ENCODE measurements at places on chromosomes 1 and 21.
A peak's percentile ranks its signal among the peaks of the same experiment; 100 is the strongest.

- no peak for DNase-seq
Measured at GRCh38 chr21:23789864-23790263, 1817.4 kb downstream of the MRPL39 start.

- DNase-seq, result no peak
Measured at GRCh38 chr1:173410794-173411236, 66.3 kb upstream of the PRDX6 start.

GRCh38 chr1:19738076-19738475, 61.6 kb downstream of the TMCO4 start:
- no peak for DNase-seq

- DNase-seq, result peak; percentile 16
Measured at GRCh38 chr1:110208916-110209645, 1.0 kb upstream of the KCNC4 start.

GRCh38 chr1:226492426-226493137, 56.0 kb upstream of the STUM start:
- DNase-seq, result no peak

- peak; percentile 45 for DNase-seq
Measured at GRCh38 chr1:32538887-32539583, at the start of gene ZBTB8A. ZBTB8A (plus strand) TSS chr1:32539427; CDS start chr1:32592932, 53,505 bp downstream.

DNA sequence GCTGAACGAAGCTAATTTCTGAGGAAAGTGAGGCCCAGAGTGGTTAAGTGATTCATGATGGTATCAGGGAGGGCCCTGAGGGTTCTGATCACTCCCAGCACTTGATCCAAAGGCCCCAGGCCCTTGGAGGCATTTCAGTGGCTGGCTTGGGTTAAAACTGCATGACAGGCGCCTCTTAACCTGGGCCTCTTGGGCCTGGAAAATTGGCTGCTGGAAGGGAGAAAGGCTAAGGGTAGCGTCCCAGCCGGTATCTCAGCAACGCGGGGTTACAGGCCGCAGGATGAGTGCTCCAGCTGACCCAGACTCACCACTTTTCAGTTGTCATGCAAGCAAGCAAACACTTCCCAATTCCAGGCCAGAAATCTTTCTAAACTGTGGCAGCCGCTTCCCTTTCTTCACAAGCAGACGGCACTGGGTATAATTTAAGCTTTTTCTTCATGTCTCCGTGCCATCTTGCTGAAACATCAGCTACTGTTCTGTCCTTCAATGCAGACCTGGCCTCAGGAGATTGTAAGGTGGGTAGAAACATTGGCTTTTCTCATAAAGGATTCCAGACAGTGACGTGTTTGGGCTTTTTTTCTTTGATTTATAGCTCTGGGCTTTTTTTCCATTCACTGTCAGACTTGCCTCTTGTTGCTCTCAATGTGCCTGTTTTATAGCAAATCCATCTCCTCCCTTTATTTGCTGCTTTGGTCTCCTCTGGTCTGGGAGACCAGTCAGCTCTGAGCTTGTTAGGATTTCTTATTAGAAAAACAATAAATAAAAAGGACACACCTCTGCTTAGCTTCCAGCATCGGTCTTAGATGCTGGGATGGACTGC, 229.1 kb downstream of the KCNJ6 start:
- no peak for DNase-seq

GRCh38 chr1:162070094-162070748, 730 bp downstream of the NOS1AP start:
- DNase-seq, result peak; percentile 67

- no peak for DNase-seq
Measured at GRCh38 chr1:155858800-155859233, 550 bp upstream of the SYT11 start.

- DNase-seq, result no peak
Measured at GRCh38 chr1:13762642-13763041, 62.7 kb downstream of the PRDM2 start.

DNA sequence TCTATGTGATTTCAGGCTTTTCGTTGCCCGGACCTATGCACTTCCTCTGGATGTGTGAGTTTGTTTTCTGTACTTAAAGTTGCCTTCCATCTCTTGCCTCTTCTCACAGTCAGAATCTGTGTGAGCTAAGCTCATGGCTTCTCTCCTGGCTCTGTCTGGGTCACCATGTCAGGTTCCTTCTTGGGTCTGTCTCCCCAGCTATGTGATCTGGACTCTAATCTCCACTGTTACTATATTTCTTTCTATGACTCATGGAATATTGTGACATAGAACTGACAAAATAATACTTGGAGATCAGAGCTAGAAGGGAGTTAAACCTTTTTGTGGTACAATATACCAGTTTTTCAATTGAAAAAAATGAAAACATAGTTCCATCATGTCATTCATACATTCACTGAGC, 172.7 kb upstream of the FGGY start:
- no peak for DNase-seq

- DNase-seq, result no peak
Measured at GRCh38 chr1:204359131-204359473, 627 bp downstream of the PLEKHA6 start.

GRCh38 chr1:47686731-47687630, 249.1 kb downstream of the FOXD2 start:
- DNase-seq, result no peak

DNA sequence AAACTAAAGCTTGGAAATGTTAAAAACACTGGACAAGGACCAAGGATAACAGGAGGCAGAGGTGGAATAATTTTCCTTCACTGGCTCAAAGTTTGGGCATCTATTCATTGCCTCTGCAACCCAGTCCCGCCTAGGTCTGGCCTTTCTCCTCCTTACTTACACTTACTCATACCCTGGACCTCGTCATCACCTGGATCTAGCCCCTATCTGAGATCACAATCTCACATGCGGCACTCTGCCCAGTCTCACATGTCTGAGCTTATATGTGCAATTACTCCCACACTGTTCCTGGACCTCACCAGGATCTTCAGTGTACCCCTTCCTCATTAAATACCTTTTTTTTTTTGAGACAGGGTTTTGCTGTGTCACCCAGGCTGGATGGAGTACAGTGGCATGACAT, 37.6 kb downstream of the NVL start:
- no peak for DNase-seq

GRCh38 chr1:40053138-40053887, 12.8 kb downstream of the CAP1 start:
- no peak for DNase-seq

GRCh38 chr1:161737625-161738024, 12.0 kb upstream of the DUSP12 start:
- DNase-seq, result no peak

DNA sequence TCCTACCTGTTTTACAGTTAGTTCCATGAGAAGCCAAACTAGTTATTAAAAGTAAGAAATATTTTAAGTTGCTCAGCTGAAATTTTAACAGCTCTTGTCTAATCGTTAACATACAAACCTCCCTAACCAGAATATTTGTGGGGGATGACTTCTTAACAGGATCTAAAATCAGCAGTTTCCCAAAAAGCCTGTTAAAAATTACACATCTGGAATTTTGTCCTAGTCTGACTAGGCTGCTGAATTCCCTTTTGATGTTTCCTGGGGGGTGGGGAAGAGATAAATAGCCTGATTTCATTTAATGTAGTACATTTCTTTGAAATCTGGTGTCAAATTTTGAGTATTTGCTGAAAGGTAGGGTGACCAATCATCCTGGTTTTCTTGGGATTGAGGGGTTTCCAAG, 78.8 kb upstream of the ARHGAP29 start:
- no peak for DNase-seq

- DNase-seq, result no peak
Measured at GRCh38 chr1:85656256-85656655, 52.0 kb downstream of the ZNHIT6 start.

DNA sequence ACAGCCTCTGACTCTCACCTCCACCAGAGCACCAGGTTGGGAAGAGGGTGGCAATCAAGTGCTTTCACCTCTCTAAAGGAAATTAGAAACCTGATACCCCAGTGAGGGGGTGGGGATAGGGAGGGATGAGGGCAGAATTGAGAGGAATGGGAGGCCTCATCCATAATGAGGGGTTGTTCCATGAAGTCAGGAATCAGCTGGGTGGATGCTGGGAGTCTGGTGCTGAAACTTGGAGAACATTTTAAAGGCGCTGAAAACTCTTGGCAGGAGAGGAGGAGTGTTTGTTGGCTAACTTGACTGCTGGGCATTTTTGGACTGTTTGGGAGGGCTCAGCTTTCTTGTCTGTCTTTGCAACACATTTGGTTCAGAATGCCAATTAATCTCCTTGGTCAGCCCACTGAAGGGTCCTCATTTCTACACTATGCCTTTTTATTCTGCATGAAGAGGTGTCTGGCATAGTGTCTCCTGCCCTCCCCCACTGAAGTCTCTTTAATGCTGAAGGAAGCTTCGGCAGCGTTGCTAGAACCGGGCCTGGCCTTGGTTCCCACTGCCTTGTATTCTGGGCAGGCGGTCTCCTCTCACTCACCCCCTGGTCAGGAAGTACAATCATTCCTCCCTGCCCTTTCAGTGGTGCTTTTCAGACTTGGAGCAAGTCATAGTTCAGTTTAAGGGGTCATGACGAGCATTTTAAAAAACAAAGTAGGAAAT, 2.2 kb downstream of the PHGDH start:
- DNase-seq, result peak; percentile 34

GRCh38 chr1:172203135-172203823, 217.2 kb upstream of the C1orf105 start:
- peak; percentile 4 for DNase-seq

DNA sequence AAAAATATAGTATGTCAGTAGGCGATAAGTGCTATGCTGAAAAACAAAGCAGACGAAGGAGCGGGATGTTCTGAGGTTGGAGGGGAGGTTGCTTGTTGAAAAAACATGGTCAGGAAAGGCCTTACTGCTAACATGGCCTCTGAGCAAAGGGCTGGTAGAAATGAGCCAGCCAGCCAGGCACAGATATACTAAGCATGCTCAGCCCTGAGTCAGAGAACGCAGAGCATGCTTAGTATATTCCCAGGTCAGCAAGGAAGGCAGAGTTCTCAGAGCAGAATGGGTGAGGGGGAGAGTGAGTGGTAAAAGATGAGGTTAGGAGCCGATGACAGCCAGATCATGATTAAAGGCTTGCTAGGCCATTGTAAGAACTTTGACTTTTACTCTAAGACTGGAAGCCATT, 36.7 kb downstream of the ZBTB40 start:
- no peak for DNase-seq

DNA sequence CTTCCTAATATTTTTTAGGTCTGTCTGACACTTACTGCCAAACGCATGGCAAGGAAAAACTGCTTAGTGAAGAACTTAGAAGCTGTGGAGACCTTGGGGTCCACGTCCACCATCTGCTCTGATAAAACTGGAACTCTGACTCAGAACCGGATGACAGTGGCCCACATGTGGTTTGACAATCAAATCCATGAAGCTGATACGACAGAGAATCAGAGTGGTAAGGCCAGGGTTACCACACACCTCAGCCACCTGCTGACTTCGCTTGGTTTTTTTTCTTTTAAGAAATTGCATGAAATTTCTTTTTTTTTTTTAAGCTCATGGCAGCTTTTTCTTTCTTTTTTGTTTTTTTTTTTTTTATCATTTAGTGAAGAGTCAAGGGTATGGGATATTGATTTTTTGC, 17.2 kb downstream of the ATP1A1 start:
- no peak for DNase-seq

DNA sequence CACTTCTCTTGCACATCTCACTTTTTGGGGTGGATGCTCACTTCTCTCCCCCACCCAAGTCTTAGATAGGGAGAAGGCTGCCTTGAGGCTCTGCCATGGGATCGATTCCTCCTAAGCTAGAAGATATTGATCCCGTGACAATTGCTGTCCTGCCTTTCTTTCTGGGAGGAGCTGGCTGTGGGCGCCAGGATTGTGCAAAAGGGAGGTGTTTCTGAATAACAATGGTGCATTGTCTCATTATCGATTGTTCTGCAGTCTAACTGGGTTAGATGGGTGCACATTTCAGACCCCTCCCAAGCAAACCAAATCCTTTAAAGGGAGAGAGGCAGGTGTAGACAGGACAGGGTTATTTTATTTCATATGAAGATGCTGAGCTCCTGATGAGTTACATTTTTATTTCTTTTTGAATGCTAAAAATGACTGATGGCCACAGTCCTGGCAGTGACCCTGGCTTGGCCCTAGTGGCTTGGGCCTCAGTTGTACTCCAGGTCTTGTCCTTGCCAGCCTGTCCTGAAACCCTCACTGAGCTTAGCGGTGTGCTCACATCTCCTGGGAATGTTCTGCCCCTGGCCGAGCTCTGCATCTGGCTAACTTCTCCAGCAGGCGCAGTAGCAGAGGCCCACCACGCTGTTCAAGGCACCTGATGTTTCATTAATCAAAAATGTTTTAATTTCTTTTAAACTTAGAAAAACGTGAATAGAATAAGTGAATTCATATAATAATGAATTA, 99.0 kb upstream of the KAZN start:
- DNase-seq, result no peak

DNA sequence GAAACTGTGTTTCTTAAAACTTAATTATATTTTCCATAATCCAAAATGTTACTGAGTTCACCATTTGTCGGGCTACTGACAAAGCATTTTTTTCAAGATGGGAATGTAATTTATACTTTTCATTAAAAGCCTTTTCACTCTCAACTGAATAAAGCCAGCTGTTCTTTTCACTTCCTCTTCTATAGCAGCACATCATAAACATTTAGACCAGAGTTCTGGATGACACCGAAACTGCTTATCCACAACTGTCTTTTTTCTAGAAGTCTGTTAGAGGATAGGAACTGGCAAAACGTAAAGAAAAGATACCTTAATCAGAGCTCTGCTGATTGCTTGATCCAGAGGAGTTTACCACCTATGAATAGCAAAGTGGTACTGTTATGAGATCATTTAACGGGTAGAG, 594.7 kb downstream of the ADGRL2 start:
- DNase-seq, result no peak

GRCh38 chr1:54439550-54440223, 33.5 kb upstream of the SSBP3 start:
- no peak for DNase-seq

GRCh38 chr1:59413327-59413720, 116.4 kb downstream of the FGGY start:
- no peak for DNase-seq

DNA sequence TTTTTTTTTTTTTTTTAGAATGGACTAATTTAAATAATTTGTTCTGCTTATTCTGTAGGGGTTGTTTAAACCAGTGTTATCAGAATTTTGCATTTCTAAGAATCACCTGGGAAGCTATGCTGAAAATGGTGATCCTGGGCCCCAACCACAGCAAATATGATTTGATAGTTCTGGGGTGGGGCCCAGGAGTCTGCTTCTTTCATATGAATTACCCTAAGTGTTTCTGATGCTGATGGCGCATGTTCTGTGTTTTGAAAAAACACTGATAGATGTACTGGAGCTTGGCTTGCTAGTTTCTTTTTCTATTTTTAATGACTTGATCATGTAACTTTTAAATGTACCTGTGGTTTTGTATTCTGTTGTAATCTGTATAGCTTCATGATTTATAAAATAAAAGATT, 89.3 kb downstream of the CDC14A start:
- DNase-seq, result no peak

- DNase-seq, result peak; percentile 21
Measured at GRCh38 chr1:84298684-84299535, 2.6 kb upstream of the SAMD13 start.
